ENCODE measurements at places on chromosomes 4 and X.
A peak's percentile ranks its signal among the peaks of the same experiment; 100 is the strongest.

DNA sequence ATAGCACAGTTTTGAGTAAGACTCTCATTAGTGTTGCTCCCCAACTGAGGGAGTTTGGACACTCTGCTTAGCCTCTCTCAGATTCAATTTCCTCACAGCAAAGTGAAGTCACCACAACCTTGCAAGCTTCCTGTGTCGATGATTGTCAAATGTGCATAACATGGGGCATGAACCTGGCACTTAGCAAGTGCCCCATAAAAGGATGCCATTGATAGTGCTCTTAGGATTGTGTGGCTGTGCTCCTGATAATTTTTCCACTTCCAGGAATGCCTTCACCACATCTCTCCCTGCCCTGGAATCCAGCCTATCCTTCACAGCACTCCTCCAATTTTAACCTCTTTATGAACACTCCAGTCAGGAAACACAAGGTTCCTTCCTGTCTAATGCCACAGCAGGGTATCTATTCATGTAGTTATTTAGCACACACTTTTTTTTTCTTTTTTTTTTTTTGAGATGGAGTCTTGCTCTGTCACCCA lies 309.4 kb downstream of the PPP3CA start:
- no peak for DNase-seq

DNA sequence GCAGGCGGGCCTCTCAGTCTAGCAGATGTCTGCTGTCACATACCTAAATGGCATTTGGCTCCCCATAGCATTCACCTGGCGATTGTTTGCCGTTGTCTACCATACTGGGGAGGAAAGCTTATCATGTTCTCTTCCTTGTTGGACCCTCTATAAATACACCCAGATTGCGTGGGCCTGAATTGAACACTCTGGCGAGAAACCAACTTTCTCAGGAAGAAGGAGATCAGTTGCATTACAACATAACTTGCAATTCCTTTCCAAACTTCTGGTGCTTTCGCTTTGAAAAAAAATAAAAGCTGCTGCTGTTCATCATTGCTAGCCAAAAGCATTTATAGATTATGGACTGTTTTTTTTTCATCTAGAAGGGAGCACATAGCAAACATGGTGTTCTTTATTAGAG lies 230.0 kb upstream of the GPC4 start:
- peak; percentile 48 for DNase-seq

- no peak for DNase-seq
Observed at GRCh38 chrX:13235930-13236329, 83.9 kb downstream of the ATXN3L start.

GRCh38 chr4:76447393-76447851 lies 12.4 kb downstream of the SHROOM3 start:
- DNase-seq, result peak; percentile 71

GRCh38 chrX:152817078-152817764 lies 13.3 kb downstream of the CETN2 start:
- peak; percentile 40 for DNase-seq

DNA sequence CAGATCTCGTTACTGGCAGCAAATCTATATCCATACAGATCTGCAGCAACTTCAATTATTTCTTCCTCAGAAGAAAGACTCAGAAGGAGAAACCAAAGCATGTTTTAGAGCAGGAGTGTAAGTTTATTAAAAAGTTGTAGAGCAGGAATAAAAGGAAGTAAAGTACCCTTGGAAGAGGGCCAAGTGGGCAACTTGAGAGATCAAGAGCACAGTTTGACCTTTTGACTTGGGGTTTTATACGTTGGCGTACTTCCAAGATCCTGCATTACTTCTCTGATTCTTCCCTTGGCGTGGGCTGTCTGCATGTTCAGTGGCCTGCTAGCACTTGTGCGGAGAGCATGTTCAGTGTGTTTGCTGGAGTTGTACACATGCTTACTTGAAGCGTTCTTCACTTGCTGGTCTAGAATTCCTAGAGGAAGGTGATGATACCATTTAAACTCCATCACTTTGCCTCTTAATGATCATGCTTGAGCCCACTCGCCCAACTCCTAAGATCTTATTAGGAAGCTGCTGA lies 1114.7 kb upstream of the PABPC4L start:
- DNase-seq, result no peak

DNA sequence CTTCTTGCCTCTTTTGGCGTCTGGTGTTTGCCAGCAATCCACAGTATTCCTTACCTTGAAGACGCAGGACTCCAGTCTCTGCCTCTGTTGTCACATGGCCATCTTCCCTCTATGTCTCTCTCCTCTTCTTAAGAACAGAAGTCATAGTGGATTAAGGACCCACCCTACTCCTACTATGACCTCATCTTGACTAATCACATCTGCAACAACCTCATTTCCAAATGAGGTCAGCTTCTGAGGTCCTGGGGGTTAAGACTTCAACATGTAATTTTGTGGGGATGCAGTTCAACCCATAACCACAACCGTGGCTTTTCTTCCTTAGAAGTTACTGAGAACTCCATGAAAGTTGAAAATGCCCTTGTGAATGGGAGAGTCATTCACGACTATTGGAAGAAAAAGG lies 23.3 kb downstream of the TLR8 start:
- DNase-seq, result no peak
